ENCODE measurements at places on chromosomes 5 and 9.

DNA sequence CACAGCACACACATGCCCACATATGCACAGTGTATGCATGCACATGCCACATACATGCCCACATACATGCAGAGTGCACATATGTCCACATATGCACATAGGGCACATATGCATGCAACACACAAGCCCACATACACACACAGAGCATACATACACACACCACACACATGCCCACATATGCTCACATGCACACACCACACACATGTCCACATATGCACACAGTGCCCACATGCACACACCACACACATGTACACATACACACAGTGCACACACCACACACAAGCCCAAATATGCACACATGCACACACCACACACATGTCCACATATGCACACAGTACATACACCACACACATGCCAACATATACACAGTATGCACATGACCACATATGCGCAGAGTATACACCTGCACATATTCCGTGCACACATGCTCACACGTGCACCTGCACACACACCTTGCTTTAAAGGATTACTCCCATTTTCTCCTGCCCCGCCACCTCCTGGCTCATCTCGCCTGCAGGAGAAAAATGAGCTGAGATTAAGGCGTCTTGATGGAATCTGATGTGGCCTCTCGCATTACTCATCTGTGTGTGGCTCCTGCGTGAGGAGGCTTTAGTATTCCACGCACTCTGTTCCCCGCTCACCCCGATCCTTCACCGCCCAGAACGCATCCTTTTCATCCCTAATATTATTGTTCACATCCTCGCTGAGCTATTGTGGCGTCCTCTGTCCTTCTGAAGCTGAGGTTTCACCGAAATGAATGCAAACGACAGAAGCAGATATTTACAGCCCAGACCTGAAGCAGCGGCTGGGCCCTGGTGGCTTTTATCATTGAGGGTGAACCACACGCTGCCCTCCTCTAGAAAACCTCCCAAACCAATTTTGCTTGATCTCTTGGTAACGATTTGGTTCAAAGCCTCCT is 182.7 kb downstream of the OLFM1 start:
- DNase-seq: no peak

GRCh38 chr9:128208946-128209669 is 5.9 kb downstream of the DNM1 start:
- DNase-seq: no peak

DNA sequence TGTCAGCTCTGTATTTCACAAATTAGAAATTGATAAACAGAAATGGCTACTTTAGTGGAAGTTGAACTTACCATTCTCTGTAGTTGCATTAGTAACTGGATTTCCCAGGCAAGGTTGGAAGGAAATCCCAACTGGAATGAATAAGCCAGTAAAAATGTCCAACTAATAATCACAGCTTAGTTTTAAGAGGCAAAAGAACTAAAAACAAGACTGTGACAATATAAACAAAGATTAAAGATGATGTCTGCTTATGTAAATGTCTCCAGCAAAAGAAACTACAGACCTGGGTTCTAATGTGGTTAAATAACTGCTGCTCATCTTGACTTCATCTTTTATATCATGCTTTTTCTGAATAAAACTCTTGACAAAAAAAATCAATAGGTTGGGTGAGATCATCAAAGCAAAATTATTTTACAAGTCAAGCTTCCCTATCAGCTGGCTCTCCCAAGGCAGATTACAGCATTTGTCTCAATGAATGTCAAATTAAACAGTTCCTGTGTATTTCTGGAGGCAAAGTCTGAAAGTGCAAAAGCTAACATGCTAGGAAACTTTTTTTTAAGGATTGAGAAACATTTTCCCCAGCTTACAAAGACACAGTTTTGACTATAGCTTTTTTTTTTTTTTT is 62.3 kb upstream of the HMHB1 start:
- DNase-seq: no peak

GRCh38 chr9:34927061-34927460 is 31.0 kb upstream of the PHF24 start:
- no peak for DNase-seq
